ENCODE measurements at places on chromosomes 3 and 15.

DNA sequence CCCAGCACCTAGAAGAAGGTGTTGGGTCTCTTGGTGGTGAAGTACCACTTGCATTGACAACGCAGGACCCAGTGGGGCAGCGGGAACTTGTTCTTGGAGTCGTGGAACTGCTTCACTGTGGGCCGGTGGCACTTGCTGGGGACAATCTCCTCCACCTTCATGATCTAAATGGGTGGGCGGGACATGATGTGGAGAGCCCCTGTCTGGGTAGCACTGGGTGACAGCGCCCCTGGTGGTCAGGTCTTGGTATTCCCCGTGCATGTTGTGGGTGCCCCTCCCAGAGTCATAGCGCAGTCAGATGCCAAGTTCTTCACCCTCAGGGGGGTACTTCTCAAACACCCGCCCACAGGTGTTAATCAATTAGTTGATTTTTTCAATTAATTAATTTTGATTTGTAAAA is 60.2 kb downstream of the AGBL1 start:
- DNase-seq: no peak

DNA sequence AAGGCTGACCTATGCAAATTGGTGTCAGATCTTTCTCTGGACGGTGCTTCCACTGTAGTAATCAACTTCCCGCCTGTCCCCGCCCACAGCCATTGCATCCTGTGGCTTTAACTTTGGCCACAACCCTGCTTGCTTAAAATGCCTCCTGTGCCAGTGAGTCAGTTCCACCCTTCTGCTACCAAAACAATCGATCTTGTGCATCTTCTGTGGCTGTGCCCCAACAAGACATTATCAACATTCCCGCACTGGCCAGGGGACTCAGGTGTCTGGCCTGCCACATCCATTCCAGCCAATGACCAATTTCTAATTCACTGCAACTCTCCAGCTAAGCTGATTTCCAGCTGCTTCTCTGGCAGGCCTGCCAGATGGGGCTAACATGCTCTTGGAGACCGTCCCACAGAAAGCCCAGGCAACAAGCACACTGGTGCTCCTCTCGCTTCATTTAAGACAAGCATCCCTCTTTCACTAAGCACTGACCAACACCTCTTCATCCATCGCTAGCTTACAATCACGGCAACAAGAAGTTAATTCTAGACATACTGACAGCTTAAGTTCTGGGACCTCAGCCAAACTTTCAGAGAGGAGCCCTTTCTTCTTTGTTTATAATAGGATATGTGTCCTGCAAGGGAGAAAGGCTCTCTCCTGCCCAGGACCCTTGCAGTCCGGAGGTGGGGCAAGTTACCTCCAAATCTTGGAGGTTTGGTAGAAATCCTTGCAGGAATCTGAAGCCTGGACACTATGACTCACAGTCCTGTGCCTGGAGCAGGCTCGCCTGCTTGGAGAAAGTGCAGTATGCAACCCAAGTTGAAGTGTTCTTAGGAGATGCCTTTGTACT is 6.7 kb downstream of the CA12 start:
- DNase-seq: no peak

DNA sequence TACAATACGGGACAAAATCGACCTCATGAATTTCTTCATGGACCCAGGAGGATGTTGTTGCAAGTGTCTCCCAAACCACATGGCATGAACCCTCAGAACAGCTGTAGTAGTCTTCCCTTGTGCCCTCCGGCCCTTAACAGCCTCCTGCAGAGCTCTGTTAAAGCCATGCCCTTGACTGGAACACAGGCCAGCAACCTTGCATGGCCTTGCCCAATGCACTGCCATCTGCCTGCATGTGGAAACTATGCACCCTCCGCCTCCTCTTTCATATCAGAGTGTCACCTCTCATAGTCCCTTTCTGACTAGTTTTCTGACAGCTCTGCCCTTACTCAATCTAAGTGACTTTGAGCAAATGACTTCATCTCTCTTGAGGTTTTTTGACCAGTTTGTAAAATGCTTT is 39.4 kb upstream of the TRIM71 start:
- no peak for DNase-seq

- DNase-seq: no peak
These were observed 50.9 kb downstream of the EMC4 start for GRCh38 chr15:34275721-34276120.

DNA sequence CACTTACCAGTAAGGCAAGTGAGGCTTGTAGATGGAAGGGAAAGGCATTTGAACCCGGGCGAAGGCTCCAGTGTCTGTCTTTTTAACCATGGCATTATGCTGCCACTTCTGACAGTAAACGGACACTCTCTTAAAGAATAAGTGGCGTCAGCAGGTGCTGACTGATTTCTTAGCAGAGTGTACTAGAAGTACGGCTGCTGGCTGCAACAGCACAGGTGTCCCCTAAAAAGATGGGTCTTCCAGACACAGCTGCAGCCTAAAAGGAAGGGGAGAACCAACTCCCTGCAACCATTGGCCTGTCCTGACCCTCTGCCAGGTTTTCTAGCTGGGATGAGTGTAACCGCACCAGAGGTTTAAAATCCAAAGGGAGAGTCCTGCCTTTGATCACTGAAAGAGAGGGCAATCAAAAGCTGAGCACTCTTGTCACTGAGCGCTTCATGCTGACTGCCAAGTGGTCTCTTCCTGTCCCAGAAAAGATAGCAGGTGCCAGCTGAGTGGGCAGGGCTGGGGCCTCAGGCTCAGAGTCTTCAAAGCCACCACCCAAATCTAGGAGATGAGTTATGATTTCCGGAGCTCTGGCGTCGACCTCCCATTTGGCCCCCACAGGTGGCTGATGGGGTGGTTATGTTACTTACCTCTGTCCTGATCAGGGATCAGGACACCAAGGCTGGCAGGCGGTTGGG is 255.8 kb downstream of the SLCO3A1 start:
- DNase-seq: no peak

- DNase-seq: no peak
These were observed 193.1 kb downstream of the XXYLT1 start for GRCh38 chr3:195077611-195078540.

- no peak for DNase-seq
These were observed 808 bp downstream of the BCL6 start for GRCh38 chr3:187744169-187745151.

- no peak for DNase-seq
These were observed 230.7 kb downstream of the BBX start for GRCh38 chr3:107753494-107753893.

GRCh38 chr3:148735597-148735996 is 37.9 kb downstream of the AGTR1 start:
- no peak for DNase-seq

DNA sequence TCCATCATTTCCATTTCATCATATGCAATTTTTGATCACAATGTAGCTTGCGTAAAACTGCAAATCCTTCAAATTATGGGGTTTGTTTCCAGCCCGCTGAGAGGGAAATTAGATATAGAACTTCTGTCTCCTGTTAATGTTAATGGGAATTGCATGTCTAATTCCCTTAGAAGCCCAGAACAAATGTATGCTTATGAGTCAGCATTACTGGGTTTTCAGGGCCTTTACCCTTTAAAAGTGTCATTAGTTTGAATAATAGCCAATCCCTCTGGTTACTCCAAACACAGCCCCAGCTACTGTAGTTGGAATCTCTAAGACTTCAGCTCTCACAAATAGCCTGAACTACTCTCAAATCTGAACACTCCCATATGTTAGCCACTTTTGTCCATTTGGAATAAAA is 439.4 kb downstream of the C3orf38 start:
- DNase-seq: no peak

DNA sequence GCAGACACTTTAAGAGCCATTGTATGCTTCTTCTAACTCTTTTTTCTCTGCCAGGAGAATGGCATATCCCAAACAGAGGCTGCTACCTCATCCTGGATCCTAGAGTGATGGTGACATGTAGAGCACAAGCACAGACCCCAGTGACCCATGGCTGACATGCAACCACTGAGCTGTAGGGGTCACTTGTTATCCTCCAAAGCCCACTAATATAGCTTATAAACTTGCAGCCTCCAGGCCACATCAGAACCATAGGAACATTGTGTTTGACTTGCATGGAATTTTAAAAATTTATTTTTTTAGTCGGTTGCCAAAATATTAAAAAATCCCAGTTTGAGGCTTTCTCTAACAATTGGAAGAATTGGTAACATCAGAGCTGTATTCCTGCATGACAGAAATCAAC is 283.0 kb upstream of the WNT5A start:
- DNase-seq: no peak

DNA sequence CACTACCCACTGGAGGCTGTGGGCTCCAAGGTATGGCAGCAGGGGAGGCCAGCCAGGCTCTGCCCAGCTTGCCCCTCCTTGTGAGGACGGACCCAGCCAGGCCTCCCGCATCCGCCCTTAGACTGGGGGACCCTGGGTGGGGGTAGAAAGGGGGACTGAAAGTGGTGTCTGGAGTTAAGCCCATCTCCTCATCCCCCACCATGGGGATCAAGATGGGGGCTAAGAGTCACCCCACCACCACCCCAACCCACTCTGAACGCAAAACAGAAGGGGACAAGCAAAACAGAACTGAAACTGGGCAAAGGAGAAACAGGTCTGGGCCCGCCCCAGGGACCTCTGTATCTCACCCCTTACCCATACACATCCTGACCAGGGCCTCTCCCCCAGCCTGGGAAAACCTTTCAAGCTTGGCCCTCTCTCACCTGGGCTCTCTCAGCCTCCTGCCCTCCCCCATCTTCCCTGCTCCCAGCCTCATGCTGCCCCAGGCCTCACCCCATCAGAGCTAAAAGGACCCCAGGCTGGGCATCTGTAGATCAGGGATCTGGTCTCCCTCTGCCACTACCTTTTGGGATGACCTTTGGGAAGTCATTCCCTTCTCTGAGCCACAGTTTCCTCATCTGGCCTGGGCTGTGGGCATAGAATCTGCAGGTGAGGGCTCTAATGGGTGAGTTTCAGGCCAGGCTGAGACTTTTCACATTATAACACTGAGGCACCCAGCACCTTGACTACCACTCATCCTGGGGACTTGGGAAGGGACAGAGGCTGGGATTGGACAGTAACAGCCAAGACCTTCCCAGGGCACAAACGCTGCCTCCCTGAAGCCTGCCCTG is 30.0 kb upstream of the CYP11A1 start:
- DNase-seq: no peak

- no peak for DNase-seq
These were observed 88.9 kb upstream of the TBC1D5 start for GRCh38 chr3:17831366-17831765.

GRCh38 chr15:47293466-47294162 is 423.7 kb upstream of the SEMA6D start:
- no peak for DNase-seq

GRCh38 chr3:62951037-62951613 is 75.9 kb upstream of the CADPS start:
- no peak for DNase-seq

DNA sequence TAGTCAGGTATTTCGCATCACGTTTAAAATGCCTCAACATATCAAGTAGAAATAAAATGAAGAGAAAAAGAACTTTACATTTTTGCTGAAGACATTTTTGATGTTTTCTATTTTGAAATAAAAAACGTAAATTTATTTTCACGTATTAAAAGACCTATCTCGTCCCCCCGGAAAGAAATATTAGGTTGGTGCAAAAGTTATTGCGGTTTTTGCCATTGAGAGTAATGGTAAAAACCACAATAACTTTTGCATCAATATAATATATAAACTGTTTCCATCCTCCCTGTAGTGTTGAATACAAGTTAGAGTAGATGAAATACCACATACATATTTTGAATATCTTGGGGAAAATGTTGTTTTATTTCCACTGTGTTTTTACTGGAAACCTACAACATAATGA is 11.2 kb upstream of the ANO10 start:
- DNase-seq: no peak

- DNase-seq: no peak
These were observed 63.2 kb downstream of the PXYLP1 start for GRCh38 chr3:141294848-141295247.

- no peak for DNase-seq
These were observed 67.2 kb upstream of the SIAH2 start for GRCh38 chr3:150830094-150830681.

DNA sequence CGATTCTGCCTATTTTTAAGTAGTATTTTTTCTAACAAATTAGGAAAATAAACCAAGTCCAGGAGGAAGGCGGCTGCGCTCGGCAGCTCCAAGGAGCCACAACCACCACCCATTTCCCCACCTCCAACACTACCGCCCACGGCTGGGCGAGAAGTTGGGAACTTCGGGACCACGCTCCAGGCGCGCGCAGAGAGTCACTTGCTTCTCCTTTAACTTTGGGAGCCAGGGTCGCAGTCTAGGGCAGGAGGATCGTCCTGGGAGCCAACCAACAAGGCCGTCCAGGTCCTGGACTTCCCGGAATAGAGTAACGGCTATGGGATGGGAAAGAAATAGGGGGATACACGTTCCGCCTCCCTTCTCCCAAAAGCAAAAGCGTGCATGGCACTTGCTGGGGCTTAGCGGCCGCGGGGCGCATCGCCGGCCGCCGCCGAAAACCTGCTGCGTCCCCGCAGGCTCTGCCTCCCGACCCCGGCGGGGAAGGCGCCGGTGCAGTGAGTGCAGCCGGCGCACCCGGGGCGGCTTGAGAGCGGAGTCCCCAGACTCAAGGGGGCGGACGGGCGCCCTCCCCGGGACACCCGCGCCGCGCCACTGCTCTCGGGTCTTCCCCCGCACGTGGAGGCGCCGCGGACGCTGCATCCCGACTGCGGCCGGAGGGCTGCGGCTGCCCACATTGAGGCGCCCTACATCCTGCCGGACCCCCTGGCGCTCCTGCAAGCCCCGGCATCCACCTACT is 699 bp downstream of the MEGF11 start:
- no peak for DNase-seq

DNA sequence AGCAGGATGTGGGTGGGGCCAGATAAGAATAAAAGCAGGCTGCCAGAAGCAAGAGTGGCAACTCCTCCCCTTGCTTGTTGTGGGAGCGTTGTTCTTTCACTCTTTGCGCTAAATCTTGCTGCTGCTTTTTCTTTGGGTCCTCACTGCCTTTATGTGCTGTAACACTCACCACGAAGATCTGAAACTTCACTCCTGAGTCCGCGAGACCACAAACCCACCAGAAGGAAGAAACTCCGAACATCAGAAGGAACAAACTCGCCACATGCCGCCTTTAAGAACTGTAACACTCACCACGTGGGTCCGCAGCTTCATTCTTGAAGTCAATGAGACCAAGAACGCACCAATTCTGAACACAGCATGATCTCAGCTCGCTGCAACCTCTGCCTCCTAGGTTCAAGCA is 72.9 kb downstream of the IL12A start:
- DNase-seq: no peak

All from activated CD8-positive, alpha-beta memory T cell treated with anti-CD3 and anti-CD28 coated beads for 1 hour (primary cell).